ENCODE measurements at places on chromosomes 3 and 15.

GRCh38 chr3:171099911-171100310 is 73.4 kb upstream of the SLC2A2 start:
- DNase-seq = no peak

- no peak for DNase-seq
Observed at GRCh38 chr15:66623801-66624453, 58.1 kb upstream of the LCTL start.

DNA sequence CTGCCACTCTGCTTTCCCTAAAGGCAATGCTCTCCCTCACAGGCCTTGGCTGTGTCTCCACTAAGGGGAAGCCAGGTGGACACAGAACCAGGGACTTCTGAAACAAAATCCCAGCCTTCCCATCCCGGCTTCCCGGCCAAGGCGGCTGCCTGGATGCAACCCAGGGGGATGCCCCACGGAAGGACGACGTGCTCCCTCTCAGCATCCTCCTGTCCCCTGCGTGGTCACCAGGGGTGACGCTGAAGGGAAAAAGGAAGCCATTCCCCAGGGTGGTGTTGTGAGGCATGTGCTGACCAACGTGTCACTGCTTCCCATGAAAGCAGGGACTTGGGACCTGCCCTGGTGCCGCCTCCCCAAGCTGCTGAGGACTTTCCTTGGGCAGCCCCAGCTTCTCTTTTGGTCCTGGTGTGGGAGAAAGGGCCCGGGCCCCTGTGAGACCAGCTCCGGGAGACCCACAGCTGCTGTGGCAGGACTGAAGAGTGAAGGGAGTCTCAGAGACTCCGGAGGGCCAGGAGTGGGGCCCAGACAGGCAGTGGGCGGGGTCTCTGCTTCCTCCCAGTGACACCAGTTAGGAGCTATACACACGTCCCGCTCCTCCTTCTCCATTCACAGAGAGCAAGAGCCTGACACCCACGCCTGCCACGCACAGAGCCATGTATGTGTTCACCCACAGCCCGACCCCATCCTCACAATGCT is 139.2 kb downstream of the NUP210 start:
- no peak for DNase-seq

- DNase-seq = no peak
Observed at GRCh38 chr3:18241837-18242236, 183.3 kb downstream of the SATB1 start.

GRCh38 chr3:37810848-37811247 is 50.8 kb upstream of the CTDSPL start:
- no peak for DNase-seq

DNA sequence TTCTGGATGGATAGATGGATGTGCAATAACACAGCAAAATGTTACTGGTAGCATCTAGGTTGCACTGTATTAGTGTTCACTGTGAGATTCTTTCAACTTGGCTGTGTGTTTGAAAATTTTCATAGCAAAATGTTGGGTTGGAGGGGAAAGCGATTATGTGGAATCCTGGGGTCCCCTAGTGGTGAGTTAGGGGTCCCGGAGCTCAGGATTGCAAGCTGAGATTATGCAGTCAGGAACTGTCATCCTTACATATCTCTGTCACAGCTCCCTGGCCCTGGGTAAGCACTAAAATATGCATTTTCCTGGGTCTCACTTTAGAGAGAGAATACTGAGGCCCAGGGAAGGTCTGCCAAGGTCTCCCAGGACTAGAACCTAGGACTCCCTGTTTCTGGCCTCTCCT is 77.2 kb downstream of the CEMIP start:
- no peak for DNase-seq

GRCh38 chr3:129314386-129315222 is 35.9 kb downstream of the HMCES start:
- peak; percentile 90 for DNase-seq

- DNase-seq = no peak
Observed at GRCh38 chr15:81686021-81686420, 312.0 kb upstream of the TMC3 start.

GRCh38 chr3:148175214-148175613 is 522.5 kb upstream of the AGTR1 start:
- DNase-seq = no peak

DNA sequence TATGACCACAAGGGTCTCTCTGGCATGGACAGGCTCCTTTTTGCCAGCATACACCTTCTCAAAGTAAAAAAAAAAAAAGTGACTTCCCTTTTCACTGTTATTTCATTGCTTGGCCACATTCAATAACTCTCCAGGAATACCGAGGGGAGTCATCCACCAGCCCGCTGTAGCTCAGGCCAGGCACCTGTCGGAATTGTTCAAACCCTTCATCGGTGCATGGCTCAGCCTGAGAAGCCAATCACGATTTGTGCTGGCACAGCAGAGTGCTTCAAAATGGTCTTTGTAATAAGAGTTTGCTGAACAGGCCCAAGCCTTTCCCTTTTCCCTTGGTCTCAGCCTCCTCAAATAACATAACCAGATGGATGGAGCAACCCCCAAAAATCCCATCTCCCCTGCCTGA is 145.4 kb downstream of the PDZRN3 start:
- DNase-seq = no peak

DNA sequence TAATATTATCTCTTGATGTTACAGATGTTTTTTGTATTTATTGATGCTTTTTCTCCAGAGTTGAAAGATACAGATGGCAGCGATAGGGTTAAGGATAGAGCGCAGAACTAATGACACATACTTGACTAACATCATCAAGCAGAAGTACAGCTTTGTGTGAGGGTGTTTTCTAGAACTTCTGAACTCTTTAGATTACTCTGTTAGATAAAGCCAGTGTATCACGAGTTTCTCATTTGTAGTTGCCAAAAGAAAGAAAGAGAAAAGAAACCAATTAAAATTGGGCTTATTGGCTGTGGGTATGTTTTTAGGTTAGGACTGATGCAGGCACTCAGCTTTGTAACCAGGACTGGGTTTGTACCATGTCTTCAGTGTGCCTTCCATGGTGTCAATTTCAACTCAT is 6.6 kb upstream of the GPR171 start:
- no peak for DNase-seq

DNA sequence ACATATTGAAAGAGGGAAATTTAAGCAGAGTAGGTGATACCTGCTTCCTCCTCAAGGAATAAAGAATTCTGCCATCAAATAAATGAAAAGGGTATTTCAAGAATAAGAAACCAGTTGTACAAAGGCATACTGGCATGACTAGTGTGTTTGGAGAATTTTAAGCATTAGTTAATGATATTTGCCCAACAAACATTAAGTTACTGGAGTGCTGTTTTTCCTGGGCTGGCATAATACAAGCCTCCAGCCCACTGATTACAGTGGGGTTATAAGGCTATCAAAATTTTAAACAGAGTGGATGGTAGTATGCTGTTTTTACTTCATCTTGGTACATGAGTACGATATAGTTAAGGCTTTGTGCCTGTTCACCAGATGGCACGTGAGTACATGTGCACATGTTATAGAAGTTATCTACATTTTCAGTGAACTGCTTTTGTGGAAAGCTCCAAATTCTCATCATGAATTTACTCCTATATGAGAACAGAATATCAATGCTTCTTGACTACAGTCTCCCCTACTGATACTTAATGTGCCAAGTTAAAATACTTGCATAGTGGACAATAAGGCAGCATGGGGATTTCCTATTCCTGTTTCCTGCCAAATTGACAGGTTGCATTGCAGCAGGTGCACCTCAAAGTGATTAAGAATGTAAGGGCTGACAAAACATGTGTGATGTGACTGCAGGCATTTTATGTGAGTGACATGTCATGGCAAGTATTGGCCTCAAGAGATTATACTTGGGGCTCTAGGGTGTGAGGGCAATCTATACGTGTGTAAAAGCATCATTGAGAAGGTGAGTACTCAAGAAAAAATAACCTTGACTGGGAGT is 14.9 kb downstream of the NAALADL2 start:
- no peak for DNase-seq

DNA sequence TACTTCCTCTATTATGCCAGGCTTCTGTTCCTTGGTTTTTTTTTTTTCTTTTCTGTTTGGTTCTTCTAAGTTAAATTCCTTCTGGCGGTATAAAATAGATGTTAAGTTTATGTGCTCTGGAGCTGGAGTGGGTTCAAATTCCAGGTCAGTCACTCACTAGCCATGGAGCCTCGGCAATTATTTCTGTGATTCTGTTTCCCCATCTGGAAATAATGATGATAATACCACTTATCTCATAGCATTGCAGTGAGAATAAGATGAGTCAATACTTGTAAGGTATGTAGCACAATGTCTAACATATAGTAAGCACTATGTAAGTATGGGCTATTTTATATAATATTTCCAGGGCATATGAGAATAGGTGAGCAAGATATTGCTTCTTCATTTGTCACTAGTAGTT is 33.2 kb upstream of the ZDHHC23 start:
- DNase-seq = no peak

DNA sequence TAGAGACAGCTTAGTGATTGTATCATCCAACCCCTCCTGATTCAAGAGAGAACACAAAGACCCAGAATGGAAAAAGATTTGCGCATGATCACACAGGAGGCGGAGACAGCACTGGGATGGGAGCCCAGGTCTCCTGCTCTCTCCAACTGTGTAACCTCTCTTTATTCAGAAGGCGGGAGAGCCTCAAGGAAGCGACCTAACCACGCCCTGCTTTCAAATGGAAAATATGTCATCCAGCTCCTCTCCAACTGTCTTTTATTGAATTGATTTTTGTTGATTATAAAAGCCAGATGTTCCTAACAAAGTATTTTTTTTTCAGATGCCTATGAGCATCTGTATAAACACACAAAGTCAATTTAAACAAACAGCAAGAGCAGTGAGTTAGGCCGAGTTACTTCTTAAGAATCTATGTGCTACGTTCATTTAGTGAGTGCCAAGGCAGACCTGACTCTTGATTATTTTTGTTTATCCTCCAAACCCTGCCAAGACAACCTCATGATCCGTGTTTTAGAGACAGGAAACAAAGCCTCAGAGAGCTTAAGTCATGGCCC is 74.5 kb downstream of the BFSP2 start:
- DNase-seq = no peak
